ENCODE measurements at places on chromosomes 1 and 21. TPM values are rescaled to one million over a fixed set of nuclear protein-coding genes. Genes with fewer than 3 reads are reported as not detected.

DNA sequence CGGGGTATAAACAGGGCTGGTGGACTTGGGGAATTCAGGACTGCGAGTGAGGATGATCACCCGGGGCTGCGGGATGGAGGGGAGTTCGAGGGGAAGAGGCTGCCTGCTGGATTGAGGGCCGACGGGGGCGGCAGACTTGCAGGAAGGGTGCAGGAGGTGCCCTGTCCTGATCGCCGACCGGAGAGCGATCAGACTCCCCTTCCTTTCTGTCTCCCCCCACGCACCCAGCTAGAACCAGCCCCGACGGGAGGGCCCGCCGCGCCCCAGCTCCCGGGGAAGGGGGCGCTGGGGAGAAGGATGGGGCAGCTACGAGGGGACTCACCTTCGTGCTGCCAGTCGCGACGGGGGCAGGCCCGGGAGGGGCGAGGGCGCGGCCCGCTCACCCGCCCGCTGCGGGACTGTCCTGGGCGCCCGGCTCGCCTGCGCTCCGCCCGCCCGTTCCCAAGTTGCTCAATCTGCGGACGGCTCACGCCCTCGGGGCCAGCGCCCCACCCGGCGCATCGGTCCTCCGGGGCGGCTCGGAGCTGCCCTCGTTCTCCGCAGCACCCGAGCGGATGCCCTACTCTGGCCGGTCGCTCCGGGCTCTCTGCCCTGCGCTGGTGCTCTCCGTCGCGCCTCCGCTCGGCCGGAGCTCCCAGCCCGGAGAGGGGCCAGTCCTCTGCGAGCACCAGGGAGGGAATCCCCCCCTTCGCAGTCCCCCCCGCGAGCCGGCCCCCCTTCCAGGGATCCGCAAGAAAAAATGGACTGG, at the start of gene RSPO1:
Gene RSPO1 (minus strand): TSS at position 649 of the 748 bp plus-strand sequence. CDS start 5,231 bp downstream, outside the sequence.
- no peak for DNase-seq

GRCh38 chr1:24803987-24804530, 58.8 kb downstream of the CLIC4 start:
- no peak for DNase-seq

Gene TMEM200B
- total RNA-seq = 19.8 TPM

DNA sequence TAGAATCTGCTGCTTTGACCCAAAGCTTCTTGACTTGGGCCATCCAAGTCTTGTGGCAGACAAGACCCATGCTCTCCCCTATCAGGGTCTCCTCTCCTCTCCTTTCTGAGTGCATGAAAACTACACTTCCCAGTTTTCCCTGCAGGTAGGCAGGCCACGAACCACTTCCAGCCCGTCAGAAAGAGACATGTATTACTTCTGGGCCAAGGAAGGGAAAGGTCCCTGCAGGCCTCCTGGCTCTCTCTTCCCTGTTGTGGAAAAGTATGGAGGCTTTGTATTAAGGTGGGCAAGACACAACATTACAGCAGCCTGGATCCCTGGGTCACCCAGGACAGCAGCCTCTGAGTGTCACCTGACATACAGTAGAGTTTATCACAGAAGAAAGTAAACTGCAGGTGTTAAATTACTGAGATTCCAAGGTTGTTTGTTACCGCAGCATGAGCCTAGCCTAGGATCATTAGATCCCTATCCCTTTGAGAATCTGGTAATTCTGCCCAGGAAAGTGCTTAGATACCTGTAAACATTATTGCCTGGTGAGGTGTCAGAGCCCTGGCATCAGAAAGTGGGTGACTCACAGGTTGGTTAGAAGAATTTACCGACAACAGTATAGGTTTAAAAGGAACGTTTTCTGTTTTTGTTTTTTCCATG, 717.3 kb downstream of the MATN1 start:
- DNase-seq = no peak

Gene SMPDL3B
- total RNA-seq = not detected

Gene ACTL8
- not detected for total RNA-seq
